CD4-positive, alpha-beta T cell treated with Interleukin-17A for 1 hour (primary cell): ENCODE measurements at places on chromosomes 7 and 10.

- no peak for DNase-seq
Measured at GRCh38 chr7:1768832-1769231, 98.8 kb downstream of the ELFN1 start.

GRCh38 chr7:116229366-116229765 lies 19.0 kb downstream of the TES start:
- DNase-seq, result no peak

GRCh38 chr10:110919349-110919931 lies at the start of gene SHOC2:
Gene SHOC2 (plus strand): TSS chr10:110919604. CDS start chr10:110964359, 44,755 bp downstream.
- DNase-seq, result peak; percentile 100

- DNase-seq, result no peak
Measured at GRCh38 chr7:101901661-101902491, 84.5 kb downstream of the CUX1 start.

GRCh38 chr10:42738679-42739078 lies 43.9 kb upstream of the BMS1 start:
- no peak for DNase-seq

GRCh38 chr10:48700071-48700470 lies 15.4 kb downstream of the WDFY4 start:
- DNase-seq, result no peak

GRCh38 chr10:121085367-121085766 lies 234.2 kb downstream of the WDR11 start:
- no peak for DNase-seq

GRCh38 chr10:108904163-108904838 lies 1019.0 kb downstream of the XPNPEP1 start:
- DNase-seq, result no peak

DNA sequence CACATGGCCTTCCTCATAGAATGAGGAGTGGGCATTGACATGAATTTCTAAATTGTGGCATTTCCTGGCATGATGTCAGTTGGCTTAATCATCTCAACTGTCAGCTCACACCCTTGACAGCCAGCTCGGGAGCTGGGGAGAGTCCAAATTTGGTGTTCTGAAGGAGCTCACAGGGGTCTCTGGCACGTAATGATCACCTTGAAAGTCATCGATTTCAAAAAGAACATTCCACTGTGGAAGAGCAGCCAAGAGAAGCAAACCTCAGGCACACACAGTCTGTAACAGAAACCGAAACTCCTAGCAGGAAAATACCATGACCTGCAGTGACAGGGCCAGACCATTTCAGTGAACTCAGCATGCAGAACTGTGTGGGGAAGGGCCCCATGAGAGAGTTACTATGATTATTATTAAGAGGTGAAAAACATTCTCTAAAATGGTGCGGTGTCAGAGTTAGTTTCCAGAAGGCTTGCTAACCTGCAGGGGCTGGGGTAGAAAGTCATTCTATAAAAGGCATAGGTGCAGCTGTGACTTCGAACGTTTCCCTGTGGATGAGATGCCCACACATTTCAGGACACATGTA lies 26.4 kb upstream of the KLF6 start:
- peak; percentile 82 for DNase-seq

- no peak for DNase-seq
Measured at GRCh38 chr7:39468808-39469374, 97.3 kb upstream of the YAE1 start.

DNA sequence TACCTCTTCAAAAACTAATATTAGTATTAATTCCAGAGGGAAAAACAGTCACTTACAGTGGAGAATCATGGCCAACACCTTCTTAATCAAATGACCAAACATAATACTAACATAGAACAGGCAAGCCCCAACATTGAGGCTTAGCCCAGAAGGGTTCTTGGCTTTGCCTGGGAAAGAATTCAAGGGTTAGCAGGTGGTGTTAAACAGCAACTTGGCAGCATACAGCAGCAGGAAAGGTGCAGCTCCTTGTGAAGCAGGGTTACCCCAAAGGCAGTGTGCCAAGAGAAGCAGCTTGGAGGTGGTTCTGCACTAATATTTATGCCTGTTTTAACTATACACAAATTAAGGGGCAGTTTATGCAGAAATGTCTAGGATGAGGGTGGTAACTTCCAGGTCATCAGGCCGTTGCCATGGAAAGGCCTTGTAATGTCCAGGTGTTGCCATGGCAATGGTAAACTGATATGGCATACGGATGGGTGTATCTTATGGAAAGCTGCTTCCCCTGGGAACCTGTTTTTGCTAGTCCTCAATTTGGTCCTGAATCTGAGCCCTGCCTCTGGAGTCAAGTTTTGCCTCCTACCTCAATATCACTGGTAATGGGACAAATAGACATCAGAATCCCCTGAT lies 27.2 kb upstream of the BEND7 start:
- DNase-seq, result no peak

- no peak for DNase-seq
Measured at GRCh38 chr7:37709631-37710509, 26.3 kb downstream of the GPR141 start.

GRCh38 chr7:15470825-15471668 lies 90.8 kb downstream of the AGMO start:
- no peak for DNase-seq

GRCh38 chr10:8404721-8405120 lies 350.2 kb downstream of the GATA3 start:
- peak; percentile 93 for DNase-seq

GRCh38 chr10:82813856-82814255 lies 938.9 kb downstream of the NRG3 start:
- DNase-seq, result no peak

DNA sequence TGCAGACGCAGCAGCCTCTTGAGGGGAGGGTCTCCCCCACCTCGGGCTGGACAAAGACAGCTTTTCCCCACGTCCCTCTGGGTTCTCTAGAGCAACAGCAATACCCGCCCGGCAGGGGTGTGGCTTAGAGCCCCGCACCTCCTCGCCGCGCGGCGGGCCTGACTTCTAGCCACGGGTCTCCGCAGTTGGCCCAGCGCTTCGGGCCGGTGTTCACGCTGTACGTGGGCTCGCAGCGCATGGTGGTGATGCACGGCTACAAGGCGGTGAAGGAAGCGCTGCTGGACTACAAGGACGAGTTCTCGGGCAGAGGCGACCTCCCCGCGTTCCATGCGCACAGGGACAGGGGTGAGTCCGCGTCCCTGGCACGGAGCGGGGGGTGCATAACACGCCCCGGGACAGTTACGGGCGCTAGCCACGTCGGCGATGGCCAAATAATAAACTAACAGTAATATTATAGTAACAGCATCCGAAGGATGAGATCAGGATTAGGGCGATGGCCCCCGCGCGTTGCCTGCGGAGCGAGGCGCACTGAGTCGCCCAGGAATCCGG lies 1.2 kb downstream of the CYP2E1 start:
- no peak for DNase-seq

DNA sequence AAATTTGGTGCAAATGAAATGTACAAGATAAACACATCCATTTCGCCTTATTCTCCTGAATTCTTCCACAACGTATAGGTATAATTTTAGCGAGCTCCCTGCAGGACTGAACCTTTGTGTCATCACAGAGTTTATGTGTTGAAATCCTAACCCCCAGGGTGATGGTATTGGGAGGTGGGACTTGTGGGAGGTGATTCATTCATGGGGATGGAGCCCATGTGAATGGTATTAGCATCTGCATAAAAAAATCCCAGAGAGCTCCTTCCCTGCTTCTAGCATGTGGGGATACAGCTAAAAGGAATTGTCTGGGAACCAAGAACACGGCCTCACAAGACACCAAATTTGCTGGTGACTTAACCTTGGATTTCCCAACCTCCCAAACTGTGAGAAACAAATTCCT lies 741.4 kb upstream of the VSTM2A start:
- DNase-seq, result no peak

- DNase-seq, result no peak
Measured at GRCh38 chr10:81724431-81724830, 150.6 kb upstream of the NRG3 start.

DNA sequence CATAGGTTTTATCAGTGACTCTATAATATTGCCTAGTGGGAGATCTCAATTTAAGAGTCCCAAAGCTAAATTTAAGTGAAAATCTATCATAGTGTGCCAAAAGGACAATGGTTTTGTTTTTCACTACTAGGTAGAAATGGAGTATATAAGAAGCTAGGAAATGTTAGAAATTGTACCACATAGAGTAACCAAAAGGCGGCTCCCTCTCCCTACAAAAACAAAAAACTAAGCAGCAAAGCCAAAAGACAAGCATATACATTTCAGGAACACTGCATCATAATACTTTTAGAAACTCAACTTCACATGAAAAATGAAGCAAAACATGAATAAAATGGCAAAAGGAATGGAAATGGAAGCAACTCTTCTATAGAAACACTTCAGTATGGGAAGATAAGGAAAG lies 271.6 kb downstream of the CACNA2D1 start:
- no peak for DNase-seq

DNA sequence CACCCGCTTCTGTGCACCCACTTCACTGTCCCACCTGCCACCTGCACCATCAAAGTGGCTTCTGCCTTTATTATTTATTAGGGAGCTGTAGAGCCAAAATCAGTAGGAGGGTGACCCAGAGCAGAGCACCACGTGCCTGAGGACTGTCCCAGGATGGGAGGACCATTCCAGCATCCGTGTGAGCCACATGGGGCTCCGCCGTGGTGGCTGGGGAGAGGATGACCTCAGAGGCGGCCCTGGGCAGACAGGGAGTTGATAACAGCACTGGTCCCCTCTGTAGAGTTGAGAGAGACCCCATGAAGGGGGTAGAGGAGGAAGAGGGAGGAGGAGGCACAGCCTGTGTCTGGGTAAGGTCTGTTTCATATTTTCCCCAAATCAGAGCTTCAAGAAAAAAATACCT lies 8.7 kb upstream of the DPYSL4 start:
- no peak for DNase-seq

GRCh38 chr10:3516234-3516922 lies 268.6 kb downstream of the KLF6 start:
- no peak for DNase-seq

- no peak for DNase-seq
Measured at GRCh38 chr7:17472518-17472917, 174.1 kb downstream of the AHR start.
